ENCODE measurements at places on chromosomes 16 and 17.

GRCh38 chr17:74042744-74043486, 160.6 kb upstream of the RPL38 start:
- DNase-seq: peak; percentile 72

- DNase-seq: no peak
Observed at GRCh38 chr16:86929057-86929871, 350.9 kb downstream of the FOXL1 start.

DNA sequence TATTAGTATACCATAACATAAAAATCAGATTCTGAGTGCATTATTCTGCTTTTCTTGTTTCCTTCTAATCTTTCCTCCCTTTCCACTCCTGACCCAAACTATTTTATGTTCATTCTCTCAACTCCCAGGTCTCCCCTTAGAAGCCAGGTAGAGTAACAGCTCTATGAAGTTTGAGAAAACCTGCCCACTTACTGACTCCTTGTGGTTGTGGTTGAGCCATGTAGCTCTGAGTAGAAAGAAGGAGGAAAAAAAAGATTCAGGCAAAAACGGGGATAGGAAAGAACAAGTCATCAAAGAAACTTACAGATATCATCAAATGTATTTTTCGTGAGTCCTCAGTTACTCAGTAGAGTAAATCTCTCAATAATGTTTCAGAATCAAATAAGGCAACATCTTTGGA, 216.7 kb downstream of the PMP22 start:
- DNase-seq: no peak

GRCh38 chr17:39769974-39770587, 32.3 kb downstream of the GRB7 start:
- DNase-seq: peak; percentile 59

DNA sequence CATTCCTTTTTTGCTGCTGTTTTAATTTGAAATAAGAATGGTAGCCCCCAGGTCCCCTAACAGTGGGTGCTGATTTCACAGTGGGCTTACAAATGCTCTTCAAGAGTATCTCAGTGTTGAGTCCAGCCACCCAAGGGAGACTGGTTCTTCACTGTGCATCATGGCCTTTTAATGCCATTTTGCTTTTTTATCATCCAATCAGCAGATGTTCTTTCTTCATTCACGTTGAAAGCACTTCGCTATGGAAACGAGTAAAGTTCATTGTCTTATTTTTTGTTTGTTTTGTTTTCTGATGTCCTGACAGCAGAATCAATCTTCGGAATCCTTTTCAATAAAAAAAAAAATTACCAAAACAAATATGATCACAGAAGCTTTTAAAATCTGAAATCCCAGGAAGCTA, 429.0 kb downstream of the MAF start:
- DNase-seq: no peak

Data from stimulated activated CD4-positive, alpha-beta T cell treated with anti-CD3 and anti-CD28 coated beads, Interleukin-12 subunit alpha, Interleukin-12 subunit beta, amount 100 ng/mL, for 48 hours (primary cell).